NAMALWA (cell line): ENCODE measurements at places on chromosomes 5 and 9.

DNA sequence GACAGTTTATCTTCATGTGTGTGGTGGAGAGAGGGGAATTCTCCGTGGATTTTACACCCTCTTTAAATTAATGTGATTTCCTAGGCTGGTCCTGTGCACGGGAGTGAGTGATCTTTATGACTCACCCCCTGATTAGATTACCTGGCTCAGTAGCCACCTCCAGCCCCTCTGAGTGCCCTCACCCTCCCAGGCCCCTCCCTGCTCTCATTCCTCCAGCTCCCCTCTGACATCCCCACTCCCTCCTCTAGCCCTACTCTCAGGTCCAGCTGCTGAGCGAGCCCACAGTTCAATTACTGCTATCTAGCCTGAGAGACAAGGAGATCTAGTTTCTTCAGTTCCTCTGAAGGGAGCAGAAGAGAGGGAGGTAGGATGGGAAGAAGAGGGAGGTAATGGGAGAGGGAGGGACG is 61.8 kb upstream of the ARAP3 start:
- DNase-seq, result no peak

DNA sequence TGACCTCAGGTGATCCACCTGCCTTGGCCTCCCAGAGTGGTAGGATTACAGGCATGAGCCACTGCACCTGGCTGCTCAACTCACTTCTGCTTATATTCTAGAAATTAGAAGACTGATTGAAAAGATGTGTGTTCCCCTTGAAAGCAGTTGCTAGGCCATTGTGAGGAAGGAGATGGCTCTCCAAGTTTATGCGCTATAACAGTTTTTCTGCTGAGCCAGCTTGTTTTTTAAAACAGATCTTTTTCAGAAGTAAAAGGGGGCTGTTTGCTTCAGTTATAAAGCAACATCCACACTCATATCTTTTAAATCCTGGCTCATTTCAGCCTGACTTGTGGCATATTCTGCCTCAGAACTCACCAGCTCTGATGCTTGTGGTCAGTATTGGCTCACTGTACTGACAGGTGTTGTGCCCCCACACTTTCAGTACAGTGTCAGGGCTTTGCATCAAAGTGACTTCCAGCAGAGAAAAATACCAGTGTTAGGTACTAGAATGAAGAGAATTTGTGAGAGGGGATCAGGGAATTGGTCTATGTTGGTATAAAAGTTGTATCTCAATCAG is 49.4 kb downstream of the NUP214 start:
- no peak for DNase-seq

GRCh38 chr5:36374266-36374862 is 72.7 kb upstream of the RANBP3L start:
- no peak for DNase-seq

DNA sequence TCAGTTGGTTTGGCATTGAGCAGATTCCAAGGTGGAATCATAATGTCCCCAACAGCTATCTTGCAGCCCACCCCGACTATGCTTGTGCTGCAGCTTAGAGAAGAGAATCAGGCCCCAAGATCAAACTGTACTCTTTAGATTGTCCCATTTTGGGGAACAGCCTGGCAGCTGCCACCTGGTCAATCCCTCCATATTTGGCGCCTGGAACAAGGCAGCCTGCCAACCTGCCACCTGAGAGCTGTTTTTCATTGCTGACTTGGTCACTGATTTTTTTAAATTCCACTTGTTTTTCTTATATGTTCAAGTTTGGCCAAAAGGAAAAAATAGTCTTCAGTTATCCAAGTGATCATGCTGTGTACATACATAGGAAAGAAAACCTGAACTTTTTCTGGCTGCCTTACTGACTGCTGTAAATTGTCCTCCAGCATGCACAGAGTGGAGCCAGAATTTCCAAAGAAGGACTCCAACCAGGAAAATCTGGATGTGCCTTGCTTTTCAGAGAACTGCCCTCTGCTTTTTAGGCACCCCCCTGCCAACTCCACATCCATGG is 504.2 kb downstream of the ENC1 start:
- no peak for DNase-seq

- no peak for DNase-seq
These were observed 406.2 kb upstream of the ZNF608 start for GRCh38 chr5:125152461-125153189.

DNA sequence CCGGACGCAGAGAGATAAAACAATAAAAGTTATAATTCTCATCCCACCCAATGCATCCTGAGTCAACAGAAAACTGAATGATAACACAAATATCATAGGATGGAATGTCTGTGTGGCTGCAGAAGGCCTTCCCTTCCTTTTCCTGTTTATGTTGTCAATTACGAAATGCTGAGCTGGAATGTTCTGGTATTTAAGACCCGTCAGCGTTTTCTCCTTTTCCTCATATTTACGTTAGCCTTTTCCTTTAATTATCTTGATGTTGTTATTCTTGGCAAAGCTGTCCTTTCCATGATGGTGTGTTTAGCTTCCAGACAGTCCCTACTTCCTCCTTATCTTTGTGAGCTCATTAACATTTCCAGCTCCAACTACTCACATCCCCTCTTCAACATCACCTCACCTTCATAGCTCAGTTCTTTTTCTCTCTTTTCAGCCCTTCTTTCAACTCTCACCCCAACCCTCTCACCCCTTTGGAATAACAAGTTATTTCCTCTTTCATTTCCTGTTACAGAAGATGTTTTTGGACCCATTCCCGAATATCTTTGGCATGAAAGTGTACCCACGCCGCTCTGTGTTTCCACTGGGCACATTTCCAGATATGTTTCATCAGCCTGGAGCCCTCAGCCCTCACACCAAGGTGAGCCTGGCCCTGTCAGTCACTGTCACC is 221.6 kb downstream of the NR2F1-AS1 start:
- DNase-seq, result no peak

GRCh38 chr5:72653586-72653985 is 146.4 kb upstream of the ZNF366 start:
- DNase-seq, result no peak

DNA sequence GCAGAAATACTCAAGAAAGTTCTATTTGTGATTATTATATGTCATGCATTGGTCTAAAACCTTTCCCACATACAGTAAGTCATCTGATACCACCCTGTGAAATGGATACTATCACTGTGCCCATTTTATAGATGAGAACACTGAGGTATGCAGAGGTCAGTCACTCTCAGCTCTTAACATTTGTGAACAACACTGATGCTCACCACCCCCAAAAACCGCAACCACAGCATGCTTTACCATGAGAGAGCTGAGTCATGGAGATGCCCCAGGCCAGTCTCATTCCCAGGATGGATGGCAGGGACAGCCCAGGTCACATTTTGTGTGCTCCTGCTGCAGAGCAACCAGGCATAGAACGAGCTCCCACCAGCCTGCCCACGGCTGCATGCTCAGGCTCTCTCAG is 53.5 kb upstream of the IRX1 start:
- no peak for DNase-seq

- no peak for DNase-seq
These were observed 90.8 kb downstream of the PCDH1 start for GRCh38 chr5:141787376-141787775.

GRCh38 chr9:131817627-131818026 is 77.8 kb upstream of the RAPGEF1 start:
- no peak for DNase-seq

DNA sequence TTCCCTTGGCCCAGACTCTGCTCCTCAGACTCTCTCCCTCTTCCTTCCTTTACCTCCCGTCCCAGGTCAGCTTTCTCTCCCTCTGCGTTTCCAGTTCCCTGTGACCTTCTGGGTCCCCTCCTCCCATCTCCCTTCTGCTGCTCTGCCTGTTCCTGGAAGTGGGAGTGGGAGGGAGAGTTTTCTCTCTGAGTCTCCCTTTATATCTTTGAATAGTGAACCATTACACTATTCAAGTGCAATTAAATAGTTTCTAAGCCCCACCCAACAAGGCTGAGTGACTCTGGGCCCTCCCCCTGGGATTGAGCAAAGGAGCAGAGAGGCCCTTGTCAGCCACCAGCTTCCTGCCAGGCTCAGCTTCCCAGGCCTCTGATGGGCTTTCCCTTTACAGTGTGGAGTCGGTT is 34.8 kb downstream of the THBS4 start:
- DNase-seq, result no peak

DNA sequence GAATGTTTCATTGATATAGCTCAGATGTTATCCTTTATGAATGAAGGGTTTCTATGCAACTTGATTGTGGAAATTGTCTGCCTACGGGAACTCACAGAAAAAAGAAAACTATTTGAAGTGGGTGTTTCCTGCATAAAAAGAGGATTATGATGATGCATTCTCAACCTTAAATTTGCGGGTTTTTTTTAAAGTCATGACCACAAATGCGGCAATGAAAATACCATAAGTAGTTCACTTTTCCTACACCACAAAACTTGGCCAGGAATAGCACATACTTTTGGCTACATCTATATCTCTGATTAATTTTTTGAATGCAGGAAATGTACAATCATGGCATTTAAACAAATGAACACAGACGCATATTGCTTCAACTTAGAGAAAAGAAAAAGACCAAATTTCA is 754.7 kb downstream of the DTWD2 start:
- DNase-seq, result no peak
